ENCODE measurements at places on chromosomes 12 and 14.

GRCh38 chr12:25718081-25718731 lies 165.1 kb upstream of the LMNTD1 start:
- peak; percentile 46 for DNase-seq

DNA sequence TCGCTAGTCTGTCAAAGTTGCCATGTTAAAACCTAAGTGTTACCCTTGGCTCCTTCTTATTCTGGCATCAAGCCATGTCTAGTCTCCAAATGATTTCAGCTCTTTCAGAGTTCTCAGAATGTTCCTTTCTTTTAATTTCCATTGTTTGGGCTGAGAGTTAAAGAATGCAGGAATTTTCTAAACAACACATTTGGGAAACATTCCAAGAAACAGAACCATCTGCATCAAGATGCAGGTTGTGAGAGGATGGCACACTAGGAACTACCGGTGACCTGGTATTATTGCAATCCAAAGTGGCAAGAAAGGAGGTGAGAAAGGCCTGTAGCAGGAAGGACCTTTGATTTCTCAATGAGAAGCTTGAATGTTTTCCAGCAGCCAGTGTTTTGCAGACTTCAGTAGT lies 30.1 kb downstream of the SLC35F4 start:
- DNase-seq = no peak

GRCh38 chr14:35114036-35114435 lies 7.8 kb downstream of the PPP2R3C start:
- peak; percentile 76 for DNase-seq

- DNase-seq = no peak
Measured at GRCh38 chr14:77276295-77276935, 5.4 kb upstream of the NGB start.

GRCh38 chr12:57196439-57196838 lies 20.2 kb upstream of the NXPH4 start:
- no peak for DNase-seq

GRCh38 chr12:1559676-1560091 lies 34.7 kb downstream of the FBXL14 start:
- DNase-seq = no peak

GRCh38 chr14:21825845-21826244 lies 152.2 kb upstream of the OR4E1 start:
- no peak for DNase-seq

DNA sequence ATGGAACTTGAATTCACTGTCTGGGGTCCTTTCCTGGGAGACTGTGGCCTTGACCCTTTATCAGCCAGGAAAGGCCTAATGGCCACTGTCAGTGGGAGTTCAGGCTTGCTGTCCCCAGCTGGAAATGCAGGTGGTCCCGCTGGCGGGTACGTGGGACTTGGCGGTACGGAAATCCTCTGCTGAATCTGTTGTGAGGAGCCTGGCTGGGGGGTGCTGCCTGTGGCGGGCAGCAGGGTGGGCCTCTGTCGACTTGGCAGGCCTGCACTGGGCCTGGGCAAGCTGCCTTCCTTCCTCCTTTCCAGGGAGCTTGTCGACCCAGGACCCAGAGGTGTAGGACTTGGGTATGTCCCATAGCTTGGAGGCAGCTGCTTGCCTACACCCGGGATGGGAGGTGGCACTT lies 26.3 kb downstream of the ZFYVE21 start:
- DNase-seq = no peak

DNA sequence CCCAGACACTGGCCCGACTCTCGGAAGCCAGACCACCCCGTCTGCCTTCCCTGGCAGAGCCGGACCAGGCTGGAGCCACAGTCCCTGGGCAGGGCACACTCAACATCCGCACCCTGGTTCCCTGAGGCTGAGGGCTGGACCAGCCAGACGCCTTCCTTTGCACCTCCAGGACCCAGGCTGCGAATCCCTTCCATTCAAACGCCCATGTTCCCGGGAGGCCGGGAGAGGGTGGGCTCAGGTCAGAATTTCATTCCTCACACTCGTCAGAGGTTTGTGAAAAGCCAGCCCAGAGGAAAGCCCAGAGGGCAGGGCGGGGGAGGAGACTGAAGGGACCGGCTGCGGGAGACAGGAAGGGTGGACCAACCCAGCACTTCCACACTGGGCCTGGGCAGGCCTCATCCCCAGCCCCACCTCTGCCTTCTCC lies 58.7 kb downstream of the LRRC74A start:
- no peak for DNase-seq

DNA sequence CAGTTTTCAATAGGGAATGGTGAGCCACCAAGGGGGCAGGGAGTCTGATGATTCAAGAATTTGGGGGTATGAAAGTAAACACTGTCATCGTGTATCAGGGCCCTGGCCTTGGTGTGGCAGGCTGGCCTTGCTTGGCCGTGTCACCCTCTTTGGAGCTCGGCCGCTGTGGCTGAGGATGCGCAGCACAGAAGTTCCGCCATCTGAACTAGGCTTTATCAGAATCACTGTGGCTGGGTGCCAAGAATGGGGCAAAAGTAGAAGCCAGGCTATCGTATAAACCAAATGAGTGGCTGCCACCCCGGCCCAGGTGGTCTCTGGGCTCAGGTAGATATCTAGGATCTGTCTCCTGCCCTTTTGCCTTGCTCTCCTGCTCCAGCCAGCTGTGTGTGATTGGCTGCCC lies 137.4 kb downstream of the PAPOLA start:
- no peak for DNase-seq

GRCh38 chr12:109959411-109960093 lies 36.6 kb downstream of the GIT2 start:
- no peak for DNase-seq

GRCh38 chr12:89840162-89840922 lies 131.7 kb upstream of the ATP2B1 start:
- peak; percentile 89 for DNase-seq

DNA sequence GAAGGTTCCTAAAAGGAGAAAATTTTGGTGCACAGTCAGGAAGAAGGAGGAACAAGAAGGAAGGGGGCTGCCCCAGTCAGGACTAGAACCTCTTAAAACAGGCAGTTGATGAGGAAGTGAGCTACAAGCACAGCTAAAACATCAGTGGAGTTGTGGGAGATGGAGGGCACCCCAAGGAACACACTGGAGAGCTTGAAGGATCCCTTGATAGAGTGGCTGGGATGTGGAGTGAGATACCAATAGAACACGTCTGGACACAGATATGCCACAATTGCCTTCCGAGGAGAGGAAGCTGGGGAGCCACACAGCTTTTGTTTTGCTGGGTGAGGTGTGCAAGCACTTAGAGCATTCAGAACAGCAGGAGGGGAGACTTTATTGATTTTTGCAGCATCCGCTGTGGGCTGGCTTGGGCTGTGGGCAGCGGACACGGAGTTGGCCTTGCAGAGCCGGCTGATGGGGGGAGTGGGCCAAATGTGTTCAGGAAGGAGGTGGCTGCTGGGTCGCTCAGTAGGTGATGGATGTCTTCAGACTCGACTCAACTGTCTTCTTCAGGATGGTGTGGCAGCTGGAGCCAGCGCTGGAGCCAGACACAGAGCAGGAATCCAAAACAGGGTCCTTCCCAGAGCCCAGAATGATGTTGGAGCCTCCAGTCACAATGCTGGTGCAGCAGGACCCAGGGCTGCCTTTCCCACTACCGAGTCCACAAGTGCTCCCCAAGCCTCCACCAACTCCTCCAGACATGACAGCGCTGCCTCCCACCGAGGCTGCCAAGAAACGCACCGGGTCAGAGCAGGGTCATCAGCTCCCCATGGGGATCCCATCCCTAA lies 4.7 kb upstream of the KRT79 start:
- DNase-seq = no peak

GRCh38 chr14:90513161-90514014 lies 116.6 kb downstream of the CALM1 start:
- DNase-seq = no peak

DNA sequence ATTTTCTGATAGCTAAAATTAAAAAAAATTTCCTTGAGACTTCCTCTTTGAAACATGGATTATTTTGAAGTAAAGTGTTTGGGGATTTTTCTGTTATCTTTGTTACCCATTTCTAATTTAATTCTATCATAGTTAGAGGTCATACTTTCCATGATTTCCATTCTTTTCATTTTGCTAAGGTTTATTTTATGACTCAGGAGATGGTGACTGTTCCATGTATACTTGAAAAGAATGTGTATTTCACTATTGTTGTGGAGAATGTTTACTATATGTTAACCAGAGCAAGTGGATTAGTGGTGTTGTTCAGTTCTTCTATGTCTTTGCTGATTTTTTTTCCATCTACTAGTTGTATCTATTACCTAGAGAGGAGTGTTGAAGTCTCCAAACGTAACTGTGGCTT lies 250.5 kb upstream of the PELI2 start:
- no peak for DNase-seq

DNA sequence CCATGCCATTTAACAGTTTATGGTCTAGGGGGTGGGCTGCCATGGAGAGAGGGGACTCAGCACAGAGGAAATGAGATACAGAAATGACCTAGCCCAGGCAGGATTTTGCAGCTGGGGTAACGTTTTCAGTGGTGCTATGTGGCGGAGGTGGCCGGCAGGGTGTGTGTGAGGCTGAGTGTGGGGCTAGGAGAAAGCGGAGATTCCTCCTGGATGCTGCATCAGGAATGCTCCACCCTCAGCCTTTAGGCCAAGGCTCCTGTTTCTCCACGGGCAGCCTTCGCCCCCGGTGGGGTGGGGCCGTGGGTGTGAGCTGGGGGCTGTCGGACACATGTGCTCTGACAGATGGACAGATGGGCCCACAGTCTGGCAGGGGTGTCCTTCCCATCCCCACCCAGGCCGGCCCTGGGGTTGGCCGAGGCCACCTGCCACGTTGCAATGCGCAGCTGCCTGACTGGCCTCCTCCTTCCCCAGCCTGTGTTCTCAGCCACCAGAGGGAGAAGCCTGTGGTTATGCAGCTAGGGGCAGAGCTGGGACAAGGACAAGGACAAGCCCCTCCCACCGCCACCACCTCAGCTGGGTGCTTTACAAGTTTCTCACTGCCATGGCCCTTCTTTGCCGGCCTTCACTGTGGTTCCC lies 44.3 kb downstream of the TEAD4 start:
- DNase-seq = no peak

DNA sequence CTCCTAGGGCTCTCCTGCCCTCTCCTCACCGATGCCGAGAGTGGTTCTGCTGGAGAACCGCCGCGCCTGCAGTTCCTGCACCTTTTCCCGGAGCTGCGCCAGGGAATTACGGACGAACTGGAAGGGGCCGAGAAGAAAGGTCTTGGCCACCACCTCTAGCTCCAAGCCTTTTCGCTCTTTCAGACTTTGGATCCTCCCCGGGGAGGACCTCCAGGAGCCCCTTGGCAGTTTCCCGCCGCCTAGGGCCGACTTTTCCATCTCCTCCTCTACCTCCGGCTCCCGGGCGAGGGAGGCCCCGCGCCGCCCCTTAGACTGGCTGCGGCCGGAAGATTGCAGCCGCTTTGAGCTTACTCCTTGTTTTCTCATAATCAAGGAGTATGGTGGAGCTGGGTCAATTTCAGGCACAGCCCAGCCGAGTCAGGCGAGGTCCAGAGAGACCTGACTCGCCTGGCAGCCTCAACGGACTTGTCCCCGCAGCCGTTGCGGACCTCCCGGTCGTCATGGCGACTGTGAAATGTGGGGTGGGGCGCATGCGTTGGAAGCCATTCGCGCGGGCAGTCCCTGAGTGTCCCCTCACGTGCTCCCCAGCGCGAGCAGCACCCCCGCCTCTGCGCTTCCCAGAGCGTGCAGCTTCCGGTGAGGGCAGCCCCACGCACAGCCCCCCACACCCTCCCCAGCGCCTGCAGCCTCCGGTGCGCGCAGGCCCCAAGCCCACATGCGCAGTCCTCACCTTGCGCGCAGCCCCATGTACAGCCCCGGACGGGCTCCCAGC lies at the start of gene DPY19L2:
DPY19L2 (minus strand) TSS at position 466 of the 772 bp plus-strand sequence; CDS start at position 366, 100 bp downstream.
- peak; percentile 44 for DNase-seq

DNA sequence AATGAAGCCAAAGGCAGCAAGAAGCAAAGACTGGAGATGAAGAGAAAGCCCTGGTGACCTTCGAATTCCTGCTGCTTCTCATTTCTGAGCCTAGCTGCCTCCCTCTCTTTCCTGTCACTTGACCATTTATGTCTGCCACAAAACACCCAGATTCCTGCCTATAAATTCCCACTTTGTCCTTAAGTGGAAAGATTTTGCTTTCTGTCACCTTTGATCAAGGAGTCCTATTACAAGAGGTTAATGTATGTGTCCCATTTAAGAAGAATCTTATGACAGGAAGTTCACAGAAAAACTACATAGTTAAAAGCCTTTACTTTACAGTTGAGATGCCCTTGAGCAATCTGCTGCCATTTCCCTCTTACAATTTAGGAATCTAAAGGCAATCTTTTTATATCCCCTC lies 155.7 kb downstream of the GALC start:
- no peak for DNase-seq

DNA sequence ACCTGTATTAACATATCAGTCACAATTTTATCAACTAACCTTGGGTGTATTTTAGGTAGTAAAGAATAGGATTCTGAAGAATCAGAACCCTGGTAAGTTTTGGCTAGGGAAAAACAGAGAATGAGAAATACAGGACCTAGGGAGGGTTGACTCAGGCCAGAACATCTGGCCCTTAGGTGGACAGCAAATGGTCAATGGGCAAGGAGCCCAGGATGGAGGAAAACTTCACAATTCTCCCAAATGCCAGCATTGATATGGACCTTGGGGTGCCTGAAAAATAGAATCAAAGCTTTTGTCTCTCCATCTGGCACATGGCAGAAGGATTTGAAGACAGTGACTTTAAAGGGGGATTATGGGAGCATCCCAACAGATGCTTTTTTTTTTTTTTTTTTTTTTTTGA lies 32.7 kb upstream of the PRPF39 start:
- DNase-seq = no peak

- no peak for DNase-seq
Measured at GRCh38 chr14:22226381-22226780, 362.6 kb downstream of the DAD1 start.

DNA sequence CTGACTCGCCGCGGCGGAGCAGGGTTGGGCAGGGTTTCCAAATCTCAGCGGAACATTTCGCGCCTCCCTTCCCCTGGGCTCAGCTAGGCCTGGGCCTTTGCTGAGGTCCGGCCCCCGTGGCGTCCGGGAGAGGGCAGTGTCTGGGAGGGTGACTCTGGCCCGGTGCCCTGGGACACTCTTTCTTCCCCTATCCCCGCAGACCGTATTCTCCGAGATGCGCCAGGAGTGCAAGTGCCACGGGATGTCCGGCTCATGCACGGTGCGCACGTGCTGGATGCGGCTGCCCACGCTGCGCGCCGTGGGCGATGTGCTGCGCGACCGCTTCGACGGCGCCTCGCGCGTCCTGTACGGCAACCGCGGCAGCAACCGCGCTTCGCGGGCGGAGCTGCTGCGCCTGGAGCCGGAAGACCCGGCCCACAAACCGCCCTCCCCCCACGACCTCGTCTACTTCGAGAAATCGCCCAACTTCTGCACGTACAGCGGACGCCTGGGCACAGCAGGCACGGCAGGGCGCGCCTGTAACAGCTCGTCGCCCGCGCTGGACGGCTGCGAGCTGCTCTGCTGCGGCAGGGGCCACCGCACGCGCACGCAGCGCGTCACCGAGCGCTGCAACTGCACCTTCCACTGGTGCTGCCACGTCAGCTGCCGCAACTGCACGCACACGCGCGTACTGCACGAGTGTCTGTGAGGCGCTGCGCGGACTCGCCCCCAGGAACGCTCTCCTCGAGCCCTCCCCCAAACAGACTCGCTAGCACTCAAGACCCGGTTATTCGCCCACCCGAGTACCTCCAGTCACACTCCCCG lies 3.0 kb downstream of the WNT1 start:
- DNase-seq = no peak

Data from amniotic epithelial cell (primary cell).